Chondrocyte (in vitro differentiated cells): ENCODE measurements at places on chromosomes 16 and 17.

DNA sequence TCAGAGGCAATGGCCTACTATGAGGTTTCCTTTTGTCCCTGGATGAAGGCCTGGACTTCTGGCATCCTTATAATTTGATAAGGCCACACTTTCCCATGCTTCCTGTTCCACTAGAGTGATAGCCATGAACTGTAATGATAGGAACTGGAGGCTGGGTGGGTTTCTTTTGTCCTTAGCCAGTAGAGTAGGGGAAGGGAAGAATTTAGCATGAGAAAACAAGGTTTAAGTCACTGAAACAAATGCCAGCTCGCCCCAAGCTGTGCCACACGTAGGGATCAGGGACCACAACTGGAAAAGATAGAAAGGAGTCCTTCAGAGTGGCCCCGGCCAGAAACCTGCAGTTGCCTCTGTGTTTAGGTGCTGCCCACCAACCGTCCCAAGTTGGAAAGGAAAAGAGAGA, 80.9 kb upstream of the C17orf78 start:
- DNase-seq, result no peak

GRCh38 chr16:83247767-83248372, 559.9 kb upstream of the HSBP1 start:
- no peak for DNase-seq

- DNase-seq, result no peak
Measured at GRCh38 chr16:14015948-14016347, 55.2 kb upstream of the MRTFB start.

GRCh38 chr17:11140043-11140442, 101.0 kb upstream of the SHISA6 start:
- no peak for DNase-seq

- DNase-seq, result no peak
Measured at GRCh38 chr16:85616607-85617321, 3.6 kb downstream of the GSE1 start.

- DNase-seq, result no peak
Measured at GRCh38 chr17:7383742-7384488, 3.0 kb downstream of the TNK1 start.

DNA sequence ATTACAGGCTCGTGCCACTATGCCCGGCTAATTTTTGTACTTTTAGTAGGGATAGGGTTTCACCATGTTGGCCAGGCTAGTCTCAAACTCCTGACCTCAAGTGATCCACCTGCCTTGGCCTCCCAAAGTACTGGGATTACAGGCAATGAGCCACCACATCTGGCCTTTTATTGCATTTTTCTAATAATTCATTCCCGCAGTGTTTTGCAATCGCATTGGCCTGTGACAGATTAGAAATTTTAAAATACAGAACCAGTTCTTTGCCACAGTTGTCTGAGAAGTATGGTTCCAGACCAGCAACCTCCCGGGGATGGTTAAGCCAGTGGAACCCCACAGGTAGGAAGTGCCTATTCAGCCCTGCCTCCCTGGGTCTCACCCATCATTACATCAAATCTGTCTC, 3.2 kb upstream of the CRHR1 start:
- no peak for DNase-seq

DNA sequence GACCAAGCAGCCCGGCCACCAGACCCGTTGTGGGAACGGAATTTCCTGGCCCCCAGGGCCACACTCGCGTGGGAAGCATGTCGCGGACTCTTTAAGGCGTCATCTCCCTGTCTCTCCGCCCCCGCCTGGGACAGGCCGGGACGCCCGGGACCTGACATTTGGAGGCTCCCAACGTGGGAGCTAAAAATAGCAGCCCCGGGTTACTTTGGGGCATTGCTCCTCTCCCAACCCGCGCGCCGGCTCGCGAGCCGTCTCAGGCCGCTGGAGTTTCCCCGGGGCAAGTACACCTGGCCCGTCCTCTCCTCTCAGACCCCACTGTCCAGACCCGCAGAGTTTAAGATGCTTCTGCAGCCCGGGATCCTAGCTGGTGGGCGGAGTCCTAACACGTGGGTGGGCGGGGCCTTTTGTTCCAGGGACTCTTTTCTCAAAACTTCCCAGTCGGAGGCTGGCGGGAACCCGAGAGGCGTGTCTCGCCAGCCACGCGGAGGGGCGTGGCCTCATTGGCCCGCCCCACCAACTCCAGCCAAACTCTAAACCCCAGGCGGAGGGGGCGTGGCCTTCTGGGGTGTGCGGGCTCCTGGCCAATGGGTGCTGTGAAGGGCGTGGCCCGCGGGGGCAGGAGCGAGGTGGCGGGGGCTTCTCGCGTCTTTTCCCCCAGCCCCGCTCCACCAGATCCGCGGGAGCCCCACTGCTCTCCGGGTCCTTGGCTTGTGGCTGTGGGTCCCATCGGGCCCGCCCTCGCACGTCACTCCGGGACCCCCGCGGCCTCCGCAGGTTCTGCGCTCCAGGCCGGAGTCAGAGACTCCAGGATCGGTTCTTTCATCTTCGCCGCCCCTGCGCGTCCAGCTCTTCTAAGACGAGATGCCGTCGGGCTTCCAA, at the start of gene SLC2A4:
TSS of gene SLC2A4 (plus strand) at position 645 of the 879 bp plus-strand sequence. CDS start at position 862, 217 bp downstream.
- no peak for DNase-seq

- DNase-seq, result no peak
Measured at GRCh38 chr16:66290431-66290830, 76.1 kb upstream of the CDH5 start.

DNA sequence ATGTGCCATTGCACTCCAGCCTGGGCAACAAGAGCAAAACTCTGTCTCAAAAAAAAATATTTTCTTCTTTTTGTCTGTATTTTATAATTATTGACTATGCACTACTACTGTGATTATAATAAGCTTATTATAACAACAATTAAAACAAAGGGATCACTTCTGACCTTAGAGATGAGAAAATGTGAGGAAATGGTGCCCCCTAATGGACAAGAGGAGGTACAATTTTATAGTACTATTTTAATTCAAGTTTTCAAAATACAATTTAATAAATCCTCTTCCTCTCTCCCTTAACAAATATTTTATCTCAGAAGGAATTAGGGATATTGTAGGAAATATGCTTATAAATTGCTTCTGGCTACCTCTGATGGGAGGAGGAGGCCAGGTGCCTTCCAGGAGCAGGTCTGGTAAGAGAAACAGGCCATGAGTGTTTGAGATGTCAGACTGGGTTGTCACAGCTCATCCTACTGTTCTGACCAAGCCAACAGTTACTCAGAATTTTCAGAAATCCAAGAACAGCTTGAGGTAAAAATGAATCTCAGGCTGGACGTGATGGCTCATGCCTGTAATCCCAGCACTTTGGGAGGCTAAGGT, 14.0 kb downstream of the VPS53 start:
- no peak for DNase-seq

DNA sequence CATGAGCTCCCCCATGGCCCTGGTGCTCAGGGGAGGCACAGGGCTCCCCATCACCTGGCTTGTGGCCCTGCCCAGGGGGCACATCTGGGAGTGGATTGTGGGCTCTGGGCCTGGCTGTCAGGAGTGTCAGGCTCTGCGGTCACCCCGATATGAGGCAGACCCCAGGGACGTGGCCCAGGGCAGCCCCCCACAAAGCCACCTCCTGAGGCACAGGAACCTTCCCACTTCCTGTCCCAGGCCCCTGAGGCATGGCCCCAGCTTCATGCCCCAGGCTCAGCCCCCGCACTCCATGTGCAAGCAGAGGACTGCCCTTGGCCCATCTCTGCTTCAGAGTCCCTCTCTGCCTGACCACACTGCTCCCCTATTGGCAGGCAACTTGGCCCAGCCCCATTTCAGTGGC, 160.3 kb downstream of the PCTP start:
- peak; percentile 82 for DNase-seq

GRCh38 chr16:86823125-86823524, 244.8 kb downstream of the FOXL1 start:
- no peak for DNase-seq

DNA sequence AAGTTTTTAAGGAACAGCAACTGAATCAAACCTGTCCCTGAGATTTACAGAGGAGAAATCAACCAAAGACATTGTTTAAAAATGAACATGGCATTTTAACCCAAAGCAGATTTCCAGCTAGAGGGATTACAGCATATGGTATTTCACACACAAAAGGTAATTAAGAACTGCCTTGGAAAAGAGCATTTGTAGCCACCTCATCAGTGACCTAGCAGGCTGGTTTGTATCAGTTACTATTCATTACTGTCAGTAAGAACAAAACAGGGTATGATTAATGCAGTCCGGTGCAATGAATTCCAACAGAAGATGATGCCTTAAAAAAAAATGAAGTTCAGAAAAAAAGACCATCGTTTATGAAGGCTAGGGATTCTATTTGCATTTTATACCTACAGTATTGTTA, 219.9 kb downstream of the CHD9NB start:
- DNase-seq, result no peak

GRCh38 chr17:82938873-82939620, 99.2 kb upstream of the ZNF750 start:
- DNase-seq, result peak; percentile 80

- no peak for DNase-seq
Measured at GRCh38 chr16:28183484-28183883, 28.3 kb downstream of the XPO6 start.

DNA sequence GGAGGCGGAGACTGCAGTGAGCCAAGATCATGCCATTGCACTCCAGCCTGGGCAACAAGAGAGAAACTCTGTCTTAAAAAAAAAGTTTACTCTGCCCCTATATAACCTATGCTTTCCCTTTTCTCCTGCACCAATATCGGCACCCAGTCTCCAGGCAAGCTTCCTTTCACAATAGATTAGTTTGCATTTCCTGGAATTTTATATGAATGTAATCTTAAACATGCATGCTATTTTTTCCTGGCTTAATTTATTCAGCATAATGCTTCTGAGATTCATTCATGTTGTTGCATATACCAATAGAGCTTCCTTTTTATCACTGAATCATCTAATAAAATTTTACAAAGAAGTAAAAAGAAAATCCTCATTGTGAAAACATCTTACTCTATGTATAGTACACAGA, 59.4 kb downstream of the USP32 start:
- no peak for DNase-seq

DNA sequence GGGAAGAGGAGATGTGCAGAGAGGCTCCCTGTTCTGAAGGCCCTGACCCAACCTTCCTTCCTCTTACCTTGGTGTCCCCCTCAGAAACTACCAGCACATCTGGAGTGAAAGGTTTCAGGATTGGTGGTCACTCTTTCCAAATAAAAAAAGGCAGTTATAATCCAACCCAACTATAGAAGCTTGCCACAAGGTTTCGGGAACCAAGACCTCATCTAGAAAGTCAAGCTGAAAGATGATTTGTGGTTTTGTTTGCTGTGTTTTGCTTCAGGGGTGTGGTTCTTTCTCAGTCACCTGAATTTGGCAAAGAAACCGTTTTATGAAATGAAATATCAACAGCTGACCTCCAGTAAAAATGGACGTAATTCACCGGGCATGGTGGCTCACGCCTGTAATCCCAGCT, 19.3 kb downstream of the SHMT1 start:
- DNase-seq, result no peak

DNA sequence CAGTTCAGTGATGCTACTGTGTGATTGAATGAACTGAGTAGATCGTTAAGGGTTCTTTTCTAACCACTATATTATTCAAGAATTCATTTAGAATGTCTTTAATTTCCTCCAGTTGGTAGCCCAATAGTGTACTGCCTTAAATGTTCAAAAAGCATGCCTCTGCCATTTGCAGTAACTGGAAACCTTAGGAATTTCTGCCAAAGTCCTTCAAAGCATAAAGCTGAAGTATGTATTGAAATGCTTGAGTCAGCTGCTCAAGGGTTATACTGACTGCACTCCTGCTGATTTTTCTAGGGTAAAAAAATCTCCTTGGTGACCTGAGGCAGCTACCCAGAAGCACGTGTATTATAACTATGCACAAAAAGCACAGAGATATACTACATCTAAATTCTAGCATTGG, 56.5 kb downstream of the SNTB2 start:
- no peak for DNase-seq

DNA sequence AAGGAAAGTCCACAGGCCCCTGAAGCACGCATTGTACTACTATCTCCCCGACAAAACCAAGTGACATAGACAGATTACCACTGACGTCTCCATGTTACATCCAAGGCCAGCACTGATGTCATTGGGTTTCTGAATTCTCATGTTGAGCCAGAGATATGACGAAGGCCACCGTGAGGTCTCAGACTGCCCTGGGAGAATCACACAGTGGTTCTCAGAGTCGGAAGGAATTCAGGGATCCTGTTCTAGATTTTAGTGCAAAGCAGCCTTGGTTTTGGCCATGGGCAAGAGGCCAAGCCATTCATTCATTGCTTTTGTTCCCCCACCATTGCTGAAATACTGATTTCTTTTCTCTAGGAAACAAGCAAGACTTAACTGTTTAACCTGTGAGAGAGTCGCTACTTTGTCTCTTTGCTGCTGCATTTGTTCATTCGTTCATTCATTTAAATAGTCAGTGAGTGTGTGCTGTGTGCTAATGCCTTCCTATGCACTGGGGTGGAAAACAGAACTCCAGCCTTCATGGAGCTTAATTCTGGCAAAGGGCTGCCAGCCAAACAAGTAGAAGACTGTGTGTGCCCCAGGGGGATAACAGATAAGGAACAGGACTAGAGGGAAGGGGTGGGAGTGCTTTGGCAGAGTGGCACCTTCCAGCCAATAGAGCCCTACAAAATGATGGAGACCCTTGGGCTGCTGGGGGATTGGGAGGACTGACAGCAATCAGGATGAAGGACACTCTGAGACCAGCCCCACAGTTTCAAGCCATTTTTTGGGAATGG, 222.3 kb downstream of the MSI2 start:
- no peak for DNase-seq

DNA sequence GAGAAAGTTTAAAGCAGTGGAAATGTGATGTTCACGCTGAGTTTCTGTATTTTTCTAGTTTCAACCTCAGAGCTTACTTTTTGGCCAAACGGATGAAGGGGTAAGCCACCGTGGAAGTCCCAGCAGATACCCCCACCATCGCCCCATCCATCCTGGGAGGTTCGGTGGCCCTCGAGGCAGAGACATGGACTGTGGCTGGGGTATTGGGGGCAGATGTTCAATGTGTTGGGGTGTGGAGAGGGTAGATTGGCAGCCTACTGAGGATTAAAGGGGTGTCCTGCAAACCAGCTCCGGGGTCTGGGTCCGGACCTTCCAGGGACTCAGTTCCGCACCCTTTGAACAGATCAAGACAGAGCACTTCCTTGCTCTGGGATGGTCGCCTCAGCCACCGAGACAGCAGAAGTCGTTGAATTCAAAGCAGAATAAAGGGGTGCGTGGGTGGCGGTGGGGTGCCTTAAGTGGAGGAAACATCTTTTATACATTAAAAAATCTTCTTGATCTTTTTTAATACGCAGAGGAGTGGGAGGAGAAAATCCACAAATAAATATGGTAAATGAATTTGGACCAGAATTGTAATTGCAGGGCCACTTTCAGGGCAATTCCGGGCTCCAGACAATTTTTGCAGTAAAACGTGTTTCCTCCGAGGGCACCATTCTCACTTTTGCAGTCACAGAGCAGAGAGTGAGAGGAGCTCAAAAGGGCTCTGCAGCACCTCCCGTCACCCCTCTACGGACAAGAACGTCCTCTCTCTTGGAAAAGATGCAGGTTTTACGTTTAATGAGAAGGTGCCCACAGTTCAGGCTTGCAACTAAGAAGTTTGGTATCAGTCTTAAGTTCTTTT, 8.2 kb upstream of the CBX8 start:
- DNase-seq, result no peak

GRCh38 chr17:51164911-51165679, 1.1 kb upstream of the NME2 start:
- DNase-seq, result no peak
